NCI-H2171 treated with DMSO at 0.1 percent for 48 hours (cell line): ENCODE measurements at places on chromosomes 2 and 18.

DNA sequence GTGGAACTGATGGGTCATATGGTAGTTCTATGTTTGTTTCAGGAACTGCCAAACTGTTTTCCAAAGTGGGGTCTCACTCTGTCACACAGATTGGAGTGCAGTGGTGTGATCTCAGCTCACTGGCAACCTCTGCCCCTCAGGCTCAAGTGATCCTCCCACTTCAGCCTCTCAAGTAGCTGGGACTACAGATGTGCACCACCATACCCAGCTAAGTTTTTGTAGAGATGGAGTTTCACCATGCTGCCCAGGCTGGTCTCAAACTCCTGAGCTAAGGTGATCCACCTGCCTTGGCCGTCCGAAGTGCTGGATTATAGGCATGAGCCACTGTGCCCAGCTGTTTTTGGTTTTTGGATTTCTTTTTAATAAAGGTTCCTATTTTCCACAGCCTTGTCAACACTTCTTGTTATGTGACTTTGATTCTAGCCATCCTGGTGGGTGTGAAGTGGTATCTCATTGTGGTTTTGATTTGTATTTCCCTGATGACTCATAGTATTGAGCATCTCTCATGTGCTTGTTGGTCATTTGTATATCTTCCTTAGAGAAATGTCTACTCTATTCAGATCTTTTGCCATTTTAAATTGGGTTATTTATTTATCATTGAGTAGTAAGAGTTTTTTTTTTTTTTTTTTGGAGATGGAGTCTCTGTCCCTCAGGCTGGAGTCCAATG is 22.8 kb downstream of the NPC1 start:
- DNase-seq, result no peak

DNA sequence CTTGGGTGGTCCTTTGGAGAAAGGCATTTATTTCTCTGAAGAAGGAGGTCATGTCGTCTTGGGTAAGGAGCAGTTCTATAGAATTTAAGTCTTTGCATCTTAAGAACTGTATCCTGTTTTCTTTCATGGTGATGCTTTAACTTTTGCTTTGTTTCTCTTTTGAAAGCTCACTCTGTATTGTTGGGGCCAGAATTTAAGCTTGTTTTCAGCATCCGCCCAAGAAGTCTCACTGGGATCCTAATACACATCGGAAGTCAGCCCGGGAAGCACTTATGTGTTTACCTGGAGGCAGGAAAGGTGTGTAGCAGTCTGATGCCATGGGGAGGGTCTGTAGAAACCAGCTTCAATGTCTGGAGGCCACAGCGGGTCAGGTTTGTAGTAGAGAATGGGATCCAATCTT is 64.7 kb upstream of the TTC39C start:
- DNase-seq, result no peak

- DNase-seq, result no peak
These were observed 291.4 kb upstream of the LRRTM4 start for GRCh38 chr2:77813599-77813998.

DNA sequence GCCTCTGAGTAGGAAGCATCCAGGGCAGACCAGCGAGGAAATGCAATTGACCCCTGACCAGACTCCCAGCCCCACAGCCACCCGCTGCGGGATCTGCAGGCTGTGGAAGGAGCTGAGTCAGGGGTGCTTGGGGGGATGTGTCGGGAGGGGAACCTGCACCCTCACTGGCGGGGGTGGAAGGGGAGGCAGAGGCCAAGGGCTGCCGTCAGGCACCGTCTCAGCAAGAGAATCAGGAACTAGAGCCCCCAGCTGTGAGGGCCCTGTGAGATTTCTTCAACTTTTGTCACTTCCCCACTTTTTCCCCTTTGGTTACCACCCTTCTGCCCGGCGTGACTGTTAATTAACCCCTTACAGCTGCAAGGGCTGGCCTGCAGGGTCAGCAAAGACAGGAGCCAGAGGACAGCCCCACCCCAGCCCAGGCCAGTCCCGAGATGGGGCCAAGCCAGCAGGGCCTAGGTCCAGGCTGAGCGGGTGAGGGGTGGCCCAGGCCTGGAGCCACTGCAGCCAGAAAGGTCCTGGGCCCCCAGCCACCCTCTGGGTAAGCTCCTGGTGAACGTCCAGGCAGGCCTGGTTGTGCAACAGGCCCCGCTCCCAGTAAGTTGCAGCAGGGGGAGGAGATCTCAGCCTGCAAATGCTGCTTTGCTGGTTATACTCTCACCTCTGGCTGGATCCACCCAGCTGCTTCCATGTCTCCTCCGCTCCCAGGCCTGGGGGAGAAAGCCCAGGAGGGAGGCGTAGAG is 147.0 kb upstream of the ID2 start:
- DNase-seq, result no peak

GRCh38 chr2:19611491-19612332 is 253.3 kb upstream of the OSR1 start:
- DNase-seq, result peak; percentile 32

- DNase-seq, result no peak
These were observed 418.3 kb upstream of the CYRIA start for GRCh38 chr2:17083902-17084301.

DNA sequence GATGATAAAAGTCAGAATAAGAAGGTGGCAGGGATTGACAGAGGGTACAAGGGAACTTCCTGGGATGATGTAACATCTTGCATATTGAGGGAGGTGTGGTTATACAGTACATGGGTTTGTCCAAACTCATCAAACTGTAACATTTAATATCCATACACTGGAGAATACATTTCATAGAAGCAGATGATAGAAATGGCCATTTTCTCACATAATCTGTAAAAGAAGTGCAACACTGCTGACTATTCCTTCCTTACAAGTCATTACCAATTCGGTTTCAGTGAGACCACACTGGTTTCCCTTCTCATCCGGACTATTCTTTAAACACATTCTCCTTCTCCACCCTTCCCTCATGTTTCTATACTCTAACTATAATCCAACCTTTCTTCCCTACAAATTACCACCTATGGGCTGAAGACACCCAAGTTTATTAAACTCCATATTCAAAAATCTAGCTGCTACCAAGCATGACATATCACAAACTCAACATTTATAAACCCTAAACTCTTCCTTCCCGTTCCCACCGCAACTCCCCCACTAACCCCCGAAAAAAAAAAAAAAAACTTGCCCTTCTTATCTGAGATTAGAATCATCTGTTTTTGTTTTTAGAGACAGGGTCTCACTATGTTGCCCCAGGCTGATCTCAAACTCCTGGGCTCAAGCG is 1.6 kb downstream of the COX7A2L start:
- DNase-seq, result no peak

DNA sequence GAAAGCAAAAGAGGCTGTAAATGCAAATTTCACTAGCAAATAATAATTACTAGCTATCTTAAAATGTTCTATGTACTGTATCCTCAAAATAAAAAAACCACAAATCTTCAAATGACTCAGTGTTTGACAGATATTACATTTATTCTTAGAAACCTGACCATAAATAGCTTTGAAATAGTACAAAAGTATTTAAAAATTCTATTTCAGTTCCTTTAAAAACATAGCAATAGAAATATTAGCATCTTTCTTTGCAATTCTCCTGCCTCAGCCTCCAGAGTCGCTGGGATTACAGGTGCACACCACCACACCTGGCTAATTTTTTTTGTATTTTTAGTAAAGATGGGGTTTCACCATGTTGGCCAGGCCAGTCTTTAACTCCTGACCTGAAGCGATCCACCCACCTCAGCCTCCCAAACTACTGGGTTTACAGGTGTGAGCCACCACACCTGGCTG is 50.6 kb downstream of the MSH6 start:
- DNase-seq, result no peak

- peak; percentile 66 for DNase-seq
These were observed 216.3 kb upstream of the DTNA start for GRCh38 chr18:34493566-34494358.

DNA sequence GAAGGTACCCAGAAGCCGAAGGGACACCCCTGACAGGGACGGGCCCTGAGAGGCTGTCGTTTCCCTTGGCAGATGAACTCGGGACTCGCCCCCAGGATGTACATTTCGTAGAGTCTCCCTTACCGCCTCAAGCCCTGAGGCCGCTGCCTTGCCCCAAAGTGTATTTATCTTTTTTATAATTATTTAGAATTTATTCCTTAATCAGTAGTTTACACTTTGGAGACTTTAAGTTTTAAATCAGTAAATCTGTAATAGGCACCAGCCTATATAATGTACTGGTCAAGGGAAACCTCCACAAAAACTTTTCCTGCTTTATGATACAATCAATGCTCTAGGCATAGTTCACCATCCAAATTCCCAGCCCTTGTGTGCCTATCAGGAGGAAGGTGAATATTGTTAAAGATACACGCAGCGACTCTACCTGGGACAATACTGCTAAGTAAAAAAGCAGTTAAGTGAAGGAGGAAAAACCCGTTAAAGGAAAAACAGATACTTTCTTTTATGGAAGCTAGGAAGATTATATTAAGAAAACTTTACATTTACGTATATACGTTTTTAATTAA is 848 bp downstream of the VRK2 start:
- DNase-seq, result no peak

- no peak for DNase-seq
These were observed 36.8 kb upstream of the WIPF1 start for GRCh38 chr2:174634130-174635014.

- no peak for DNase-seq
These were observed 86.2 kb downstream of the UPP2 start for GRCh38 chr2:158187908-158188307.
